ENCODE measurements at places on chromosomes 3 and 15. TPM values are rescaled to one million over a fixed set of nuclear protein-coding genes. Genes with fewer than 3 reads are reported as not detected.
A peak's percentile ranks its signal among the peaks of the same experiment; 100 is the strongest.

GRCh38 chr3:53991240-53991639 lies 99.6 kb upstream of the SELENOK start:
- no peak overlapping the region for H3K4me3 ChIP-seq
- no peak for DNase-seq
- no peaks in the 10 kb centered on the region for H3K36me3 ChIP-seq
- H3K4me1 ChIP-seq, result no peaks in the 10 kb centered on the region
- peaks cover 9% of the 10 kb centered on the region for H3K27me3 ChIP-seq

Gene USF3
- 7.5 TPM for total RNA-seq

Gene TTC23
- 4.6 TPM for total RNA-seq

Gene NPAP1
- not detected for total RNA-seq

- H3K36me3 ChIP-seq, result peaks cover 50% of the 10 kb centered on the region
Observed at GRCh38 chr3:167679526-167679925, 25.8 kb upstream of the WDR49 start.

GRCh38 chr3:165938986-165939540 lies 101.8 kb upstream of the BCHE start:
- DNase-seq, result no peak
- H3K4me1 ChIP-seq, result no peaks in the 10 kb centered on the region
- no peak overlapping the region for H3K27ac ChIP-seq
- no peak overlapping the region for H3K4me3 ChIP-seq

Gene FRMD4B
- 11.9 TPM for total RNA-seq

Gene MESP1
- 6.6 TPM for total RNA-seq

GRCh38 chr3:123481071-123481470 lies 32.2 kb upstream of the ADCY5 start:
- H3K27me3 ChIP-seq, result peaks cover 7% of the 10 kb centered on the region
- DNase-seq, result no peak
- no peaks in the 10 kb centered on the region for H3K36me3 ChIP-seq
- H3K4me3 ChIP-seq, result no peak overlapping the region
- no peak overlapping the region for H3K27ac ChIP-seq

- DNase-seq, result peak; percentile 73
- H3K27me3 ChIP-seq, result peaks cover 22% of the 10 kb centered on the region
- H3K27ac ChIP-seq, result no peak overlapping the region
- peaks cover 6% of the 10 kb centered on the region for H3K4me1 ChIP-seq
- no peaks in the 10 kb centered on the region for H3K36me3 ChIP-seq
- no peak overlapping the region for H3K4me3 ChIP-seq
Observed at GRCh38 chr3:10753964-10754363, 62.1 kb upstream of the SLC6A11 start.

DNA sequence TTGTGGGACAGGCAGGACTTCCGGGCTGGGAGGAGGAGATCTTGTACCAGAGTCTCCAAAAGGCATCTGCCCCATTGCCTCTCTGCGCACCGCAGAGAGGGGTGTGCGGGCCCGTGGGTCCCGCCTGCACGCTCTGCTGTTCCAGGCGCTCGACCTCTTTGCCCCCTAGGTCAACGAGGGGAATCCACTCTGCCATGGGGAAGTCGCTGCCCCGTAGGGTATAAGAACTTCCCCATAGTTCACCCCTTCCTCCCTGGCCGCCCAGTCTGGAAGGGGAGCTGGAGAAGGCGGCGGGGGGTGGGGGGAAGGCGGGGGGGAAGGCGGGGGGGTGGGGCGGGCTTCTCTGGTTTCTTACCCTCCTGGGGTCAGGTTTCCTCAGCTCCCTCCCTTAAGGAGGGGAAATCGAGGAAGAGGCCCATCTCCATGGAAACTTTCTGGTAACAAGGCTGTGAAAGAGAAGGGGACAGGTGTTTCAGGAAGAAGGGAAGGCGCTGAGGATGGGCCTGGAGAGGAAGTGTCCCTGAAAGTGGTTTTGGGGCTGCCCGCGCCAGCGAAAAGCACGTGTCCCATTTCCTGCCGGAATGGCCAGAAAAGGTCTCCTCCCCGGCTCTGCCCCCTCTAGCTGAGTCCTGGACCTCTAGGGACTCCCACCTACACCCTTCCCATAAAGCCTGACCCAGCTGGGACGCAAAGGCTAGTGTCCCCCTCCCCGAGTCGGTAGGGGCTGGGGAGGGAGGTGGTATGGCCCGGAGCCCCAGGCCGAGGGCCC lies 27.5 kb downstream of the NR1I2 start:
- H3K36me3 ChIP-seq, result no peaks in the 10 kb centered on the region
- H3K27me3 ChIP-seq, result no peaks in the 10 kb centered on the region
- H3K4me1 ChIP-seq, result peaks cover 10% of the 10 kb centered on the region
- H3K27ac ChIP-seq, result no peak overlapping the region
- peak overlapping the region; percentile 78 for H3K4me3 ChIP-seq

Gene STRIT1
- not detected for total RNA-seq

GRCh38 chr3:59766200-59766872 lies 716.5 kb upstream of the CFAP20DC start:
- H3K4me3 ChIP-seq, result no peak overlapping the region
- no peaks in the 10 kb centered on the region for H3K36me3 ChIP-seq
- no peak overlapping the region for H3K27ac ChIP-seq

- peaks cover 71% of the 10 kb centered on the region for H3K36me3 ChIP-seq
- H3K4me3 ChIP-seq, result no peak overlapping the region
- peaks cover 82% of the 10 kb centered on the region for H3K4me1 ChIP-seq
- H3K27ac ChIP-seq, result peak overlapping the region; percentile 80
- H3K27me3 ChIP-seq, result no peaks in the 10 kb centered on the region
Observed at GRCh38 chr3:16378920-16379319, 113.9 kb downstream of the OXNAD1 start.

Gene CFAP91
- 0.26 TPM for total RNA-seq

DNA sequence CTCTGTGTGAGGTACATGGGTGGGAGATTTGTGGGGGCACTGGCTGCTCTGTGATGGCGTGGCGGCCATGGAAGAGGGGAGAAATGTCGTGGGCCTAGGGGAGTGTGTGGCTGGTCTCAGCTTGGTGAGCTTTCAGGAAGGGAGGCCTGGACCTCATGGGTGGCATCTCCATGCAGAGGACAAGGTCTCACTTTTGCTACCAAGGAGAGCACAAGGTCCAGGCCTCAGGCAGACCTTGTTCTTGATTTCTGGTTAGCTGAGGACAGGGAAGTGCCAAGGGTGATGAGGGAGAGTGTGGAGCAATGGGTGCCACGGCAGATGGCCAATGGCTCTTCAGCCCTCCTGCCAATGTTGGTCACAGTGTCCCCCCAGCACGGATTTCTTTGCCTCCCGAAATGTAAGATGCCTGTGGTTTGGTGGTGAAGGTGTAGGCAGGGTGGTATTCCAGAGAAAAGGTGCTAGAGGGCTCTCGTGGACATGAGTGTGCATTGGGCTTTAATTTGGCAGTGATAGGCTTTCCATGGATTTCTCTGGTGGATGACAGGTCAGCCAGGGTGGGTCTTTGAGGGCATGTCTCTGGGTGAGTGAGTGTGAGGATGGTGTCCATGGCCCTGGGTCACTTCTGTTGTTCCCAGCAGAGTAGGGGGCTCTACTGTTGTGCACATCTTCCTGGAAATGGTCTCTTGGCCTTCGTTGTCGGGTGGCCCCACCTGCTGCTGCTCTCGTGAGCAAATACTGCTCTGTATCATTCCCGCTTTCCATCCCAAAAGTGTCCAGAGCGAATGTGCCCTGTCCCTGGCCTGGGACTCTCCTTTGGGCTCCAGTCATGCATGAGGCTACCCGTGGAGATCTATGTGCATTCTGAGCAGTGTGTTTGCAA lies 108.0 kb downstream of the SNRPN start:
- peaks cover 98% of the 10 kb centered on the region for H3K36me3 ChIP-seq
- H3K27ac ChIP-seq, result no peak overlapping the region
- H3K4me3 ChIP-seq, result no peak overlapping the region
- no peak for DNase-seq

DNA sequence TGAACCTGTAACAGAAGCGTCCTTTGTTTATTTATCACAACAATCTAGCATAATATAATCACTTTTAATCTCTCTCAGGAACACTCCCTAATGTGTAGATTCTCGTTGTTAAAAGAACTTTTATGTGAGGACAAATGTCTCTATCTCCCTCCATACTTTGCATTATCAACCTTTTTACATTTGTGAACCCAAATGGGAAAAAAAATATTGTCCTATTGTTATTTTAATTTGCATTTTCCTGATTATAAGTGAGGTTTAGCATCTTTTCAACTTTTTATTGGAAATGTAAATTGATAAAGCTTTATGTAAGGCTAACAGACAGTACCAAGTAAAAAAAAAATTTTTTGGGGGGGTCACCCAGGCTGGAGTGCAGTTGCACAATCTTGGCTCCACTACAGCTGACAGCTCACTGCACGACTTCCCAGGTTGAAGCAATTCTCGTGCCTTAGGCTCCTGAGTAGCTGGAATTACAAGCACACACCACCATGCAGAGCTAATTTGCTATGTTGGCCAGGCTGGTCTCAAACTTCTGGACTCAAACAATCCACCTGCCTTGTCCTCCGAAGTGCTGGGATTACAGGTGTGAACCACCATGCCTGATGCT lies 33.0 kb upstream of the DENND4A start:
- DNase-seq, result no peak
- no peak overlapping the region for H3K4me3 ChIP-seq
- no peaks in the 10 kb centered on the region for H3K27me3 ChIP-seq
- H3K27ac ChIP-seq, result no peak overlapping the region
- peaks cover 45% of the 10 kb centered on the region for H3K4me1 ChIP-seq

GRCh38 chr3:114418107-114418506 lies 124.3 kb downstream of the TIGIT start:
- peak overlapping the region; percentile 36 for H3K4me3 ChIP-seq
- peaks cover 32% of the 10 kb centered on the region for H3K4me1 ChIP-seq
- no peak for DNase-seq
- peak overlapping the region; percentile 56 for H3K27ac ChIP-seq

Gene PSTPIP1
- 102 TPM for total RNA-seq

DNA sequence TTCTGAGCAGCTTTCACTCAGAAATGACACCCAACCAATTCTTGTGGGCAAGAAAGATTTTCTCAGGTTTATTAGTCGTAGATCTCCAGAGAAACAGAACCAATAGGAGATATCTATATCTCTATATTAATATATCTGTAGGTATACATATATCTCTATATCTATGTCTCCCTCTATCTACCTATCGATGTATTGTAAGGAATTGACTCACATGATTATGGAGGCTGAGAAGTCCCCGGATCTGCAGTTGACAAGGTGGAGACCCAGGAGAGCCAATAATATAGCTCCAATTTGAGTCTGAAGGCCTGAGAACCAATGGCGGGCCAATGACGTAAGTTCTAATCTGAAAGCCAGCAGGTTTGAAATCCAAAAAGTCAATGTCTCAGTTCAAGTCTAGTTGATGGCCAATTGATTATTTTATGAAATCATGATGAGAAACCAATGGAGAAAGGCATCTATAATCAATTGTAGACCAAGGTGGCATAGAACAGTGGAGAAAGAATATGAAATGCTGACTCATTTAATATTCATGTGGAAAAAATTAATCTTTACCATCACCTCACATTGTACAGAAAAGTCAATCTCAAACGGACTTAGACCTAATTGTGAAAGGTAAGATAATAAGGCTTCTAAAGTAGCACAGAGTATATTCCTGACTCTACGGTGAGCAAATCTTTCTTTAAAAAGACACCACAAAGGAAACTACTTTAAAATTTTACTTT lies 65.6 kb upstream of the CHRNA7 start:
- no peak overlapping the region for H3K4me3 ChIP-seq
- H3K4me1 ChIP-seq, result no peaks in the 10 kb centered on the region
- DNase-seq, result no peak
- no peaks in the 10 kb centered on the region for H3K36me3 ChIP-seq
- peaks cover 12% of the 10 kb centered on the region for H3K27me3 ChIP-seq

Gene FETUB
- total RNA-seq, result not detected

GRCh38 chr3:159897331-159898075 lies 91.1 kb upstream of the IL12A start:
- no peaks in the 10 kb centered on the region for H3K36me3 ChIP-seq
- peaks cover 12% of the 10 kb centered on the region for H3K27me3 ChIP-seq
- no peak overlapping the region for H3K27ac ChIP-seq
- no peak overlapping the region for H3K4me3 ChIP-seq

DNA sequence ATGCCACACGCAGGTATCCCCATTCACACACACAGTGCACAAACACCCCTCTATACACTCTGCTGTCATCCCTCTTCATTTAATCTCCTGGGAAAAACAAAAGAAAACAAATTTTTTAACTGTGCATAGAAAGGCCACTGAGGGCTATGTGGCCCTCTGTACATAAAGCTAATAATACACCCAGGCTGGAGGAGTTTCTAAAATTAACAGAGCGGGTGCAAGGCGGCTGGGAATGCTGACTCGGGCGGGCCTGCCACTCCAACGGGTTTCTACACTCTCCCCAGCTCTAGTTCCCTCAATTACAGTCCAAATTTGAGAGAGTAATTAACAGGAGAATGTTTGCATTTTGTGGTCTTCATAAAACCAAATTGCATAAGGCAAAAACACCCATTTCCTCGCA lies 23.1 kb downstream of the HCN4 start:
- no peak overlapping the region for H3K4me3 ChIP-seq
- H3K27me3 ChIP-seq, result peaks cover 5% of the 10 kb centered on the region
- no peaks in the 10 kb centered on the region for H3K4me1 ChIP-seq
- H3K36me3 ChIP-seq, result no peaks in the 10 kb centered on the region

Gene IL12A
- total RNA-seq, result not detected

- H3K27ac ChIP-seq, result no peak overlapping the region
- DNase-seq, result no peak
- no peak overlapping the region for H3K4me3 ChIP-seq
Observed at GRCh38 chr3:6809349-6809748, 51.6 kb upstream of the GRM7 start.

Gene KBTBD8
- total RNA-seq, result 7.4 TPM

Gene C3orf85
- not detected for total RNA-seq

DNA sequence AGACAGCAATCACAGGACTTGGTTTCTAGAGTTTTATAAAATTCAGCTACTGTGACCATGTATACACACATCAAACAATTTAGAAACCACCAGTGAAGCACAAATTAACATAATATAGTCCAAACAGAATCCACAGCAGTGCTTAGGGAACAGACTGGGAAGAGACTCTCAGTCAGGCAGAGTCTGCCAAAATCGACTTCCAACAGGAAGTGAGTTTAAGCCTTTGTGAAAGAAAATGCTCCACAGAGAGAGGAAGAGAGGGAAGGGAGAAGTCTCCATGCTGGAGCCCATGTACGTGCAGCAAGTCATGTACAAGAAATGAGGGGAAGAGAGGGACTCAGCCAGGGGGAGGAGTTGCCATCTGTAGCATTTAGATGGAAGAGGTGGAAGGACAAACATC lies 172.6 kb downstream of the IL5RA start:
- DNase-seq, result no peak
- no peak overlapping the region for H3K4me3 ChIP-seq
- H3K4me1 ChIP-seq, result no peaks in the 10 kb centered on the region
- H3K27ac ChIP-seq, result no peak overlapping the region

- H3K4me3 ChIP-seq, result no peak overlapping the region
- peak; percentile 9 for DNase-seq
- H3K4me1 ChIP-seq, result no peaks in the 10 kb centered on the region
Observed at GRCh38 chr3:14371573-14372474, 30.6 kb upstream of the SLC6A6 start.

DNA sequence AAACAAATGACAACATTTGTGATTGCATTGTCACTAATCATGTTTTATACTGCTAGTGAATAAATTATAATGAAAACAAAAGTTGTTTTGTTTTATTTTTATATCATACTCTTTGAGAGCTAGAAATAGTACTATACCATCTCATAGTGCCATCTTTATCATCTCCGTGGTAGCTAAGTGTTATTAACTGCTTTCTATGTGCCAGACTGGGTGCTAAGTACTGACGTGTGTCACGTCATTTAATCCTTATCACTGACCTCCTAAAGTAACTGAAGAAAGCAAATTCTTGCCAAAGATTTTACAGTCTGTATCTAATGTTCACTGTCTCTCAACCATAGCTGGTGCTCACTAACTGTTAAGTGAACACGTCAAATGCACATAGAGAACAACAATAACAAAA lies 99.5 kb upstream of the CNTN3 start:
- DNase-seq, result no peak
- H3K4me3 ChIP-seq, result no peak overlapping the region
- H3K36me3 ChIP-seq, result no peaks in the 10 kb centered on the region
- H3K4me1 ChIP-seq, result no peaks in the 10 kb centered on the region
- no peaks in the 10 kb centered on the region for H3K27me3 ChIP-seq
